ENCODE measurements at places on chromosomes 2 and 18.

GRCh38 chr18:6015364-6015763 is 120.0 kb upstream of the TMEM200C start:
- DNase-seq = no peak

DNA sequence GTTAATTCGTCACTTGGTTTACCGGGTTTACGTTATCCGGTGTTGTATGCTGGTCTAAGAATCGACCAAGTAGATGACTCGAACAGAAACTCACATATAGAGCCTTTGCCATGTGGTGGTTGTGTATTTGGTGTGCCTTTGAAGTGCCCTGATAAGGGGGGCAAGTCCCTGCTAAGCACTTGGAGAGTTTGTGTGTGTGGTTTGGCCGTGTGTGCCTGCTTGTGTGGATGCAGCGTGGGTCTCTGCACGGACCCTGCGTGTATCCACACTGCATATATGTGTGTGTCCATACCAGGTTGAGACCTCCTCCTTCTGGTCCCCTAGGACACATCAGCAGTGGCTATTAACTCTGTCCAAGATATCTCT is 2.4 kb upstream of the CELF4 start:
- DNase-seq = no peak

- no peak for DNase-seq
Observed at GRCh38 chr18:41444943-41445342, 510.1 kb upstream of the PIK3C3 start.

DNA sequence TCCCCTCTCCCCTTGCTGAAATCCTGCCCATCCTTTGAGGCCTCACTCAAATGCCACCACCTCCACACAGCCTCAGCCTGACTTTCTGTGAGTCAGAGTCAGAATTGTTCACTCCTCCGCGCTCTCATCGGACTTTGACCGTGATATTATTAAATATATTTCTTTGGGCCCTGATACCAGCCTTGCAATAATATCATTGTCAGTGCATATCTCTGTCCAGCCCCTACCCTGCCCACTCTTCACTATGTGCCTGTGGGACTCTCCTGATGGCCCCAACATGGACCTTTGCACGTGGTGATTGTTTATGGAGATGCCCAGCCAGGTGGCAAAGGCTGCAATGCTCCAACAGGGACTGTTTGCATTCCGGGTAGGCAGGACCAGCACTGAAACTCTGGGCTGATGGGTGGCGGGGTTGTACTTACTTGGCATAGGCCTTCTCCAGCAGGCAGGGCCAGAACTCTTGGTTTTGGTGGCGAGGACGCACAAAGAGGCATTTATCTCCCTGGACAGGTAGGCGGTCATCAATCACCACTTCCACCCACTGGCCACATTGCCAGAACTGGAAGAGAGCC is 37.3 kb downstream of the CAPN13 start:
- no peak for DNase-seq

DNA sequence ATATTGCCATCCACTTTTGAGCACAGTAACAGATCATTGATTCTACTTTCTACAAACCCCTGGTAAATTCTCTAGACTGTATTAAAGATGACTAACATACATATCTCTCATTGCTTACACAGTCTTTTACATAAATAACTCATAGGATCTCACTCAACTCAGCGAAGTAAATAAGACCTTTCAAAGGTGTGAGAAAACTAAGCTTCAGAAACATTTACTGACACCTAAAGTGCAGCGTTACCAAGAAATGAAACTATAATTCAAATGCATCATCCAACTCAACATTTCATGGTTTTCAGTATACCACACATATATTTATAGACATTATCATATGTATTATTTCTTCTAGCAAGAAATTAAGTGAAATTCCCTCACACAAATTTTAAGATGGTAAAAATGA is 189.8 kb downstream of the METTL4 start:
- DNase-seq = no peak

- DNase-seq = no peak
Observed at GRCh38 chr2:5736886-5737285, 44.7 kb downstream of the SOX11 start.

GRCh38 chr2:206311026-206311425 is 36.6 kb downstream of the ZDBF2 start:
- DNase-seq = no peak

DNA sequence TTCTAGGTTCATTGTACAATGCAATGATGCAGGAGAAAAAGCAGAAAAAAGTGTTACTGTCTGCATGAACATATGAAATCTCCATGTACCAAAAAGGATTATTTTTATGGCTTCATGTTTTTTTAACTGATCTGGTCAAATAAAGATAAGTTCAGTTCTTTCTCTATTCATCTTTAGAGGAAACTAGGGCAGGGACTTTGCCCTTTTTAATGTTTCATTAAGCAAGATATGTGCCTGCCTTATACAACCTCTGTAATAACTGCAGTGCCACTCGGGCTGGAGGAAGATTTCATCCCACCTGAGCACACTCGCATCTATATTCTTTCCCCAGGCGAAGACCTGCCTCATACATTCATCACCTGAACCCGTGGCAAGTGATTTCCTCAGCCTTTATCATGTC is 157.9 kb upstream of the DDX18 start:
- no peak for DNase-seq

GRCh38 chr2:233351423-233351822 is 2.9 kb upstream of the DGKD start:
- no peak for DNase-seq

- no peak for DNase-seq
Observed at GRCh38 chr2:23622966-23623675, 238.1 kb downstream of the KLHL29 start.

- no peak for DNase-seq
Observed at GRCh38 chr2:156852210-156852609, 405.3 kb upstream of the GALNT5 start.

DNA sequence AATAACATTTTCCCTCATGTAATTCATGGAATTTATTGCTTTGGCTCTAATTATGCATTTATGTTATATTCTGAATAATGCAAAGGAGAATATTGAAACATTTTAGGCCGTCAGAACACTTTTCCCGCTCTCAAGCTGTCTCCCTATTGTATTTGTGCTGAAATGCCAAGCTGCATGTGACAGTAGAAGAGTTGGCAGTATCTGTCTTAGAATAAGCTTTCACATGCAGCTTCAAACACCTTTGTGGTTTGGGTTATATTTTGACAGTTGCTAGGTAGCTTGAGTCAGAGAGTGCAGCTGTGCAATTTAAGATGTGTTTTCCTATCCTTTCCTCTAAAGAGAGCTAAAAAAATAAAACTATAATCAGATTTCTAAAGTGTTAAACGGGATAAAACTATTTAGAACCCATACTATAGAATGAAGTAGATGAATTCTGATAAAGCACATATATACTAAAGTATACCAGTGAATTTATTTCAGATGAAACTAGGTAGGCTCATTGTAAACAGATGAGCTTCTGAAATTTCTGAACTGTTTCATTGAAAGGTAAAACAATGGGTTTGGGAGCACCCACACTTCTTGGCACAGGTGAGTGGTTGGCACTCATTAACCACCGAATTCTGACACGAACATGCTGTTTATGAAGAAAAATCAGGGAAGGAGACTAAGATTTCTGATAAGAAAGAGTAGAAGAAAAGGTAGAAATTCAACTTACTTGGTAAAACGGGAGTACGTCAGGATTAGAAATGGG is 43.4 kb downstream of the PLCL1 start:
- DNase-seq = no peak

- no peak for DNase-seq
Observed at GRCh38 chr18:4573735-4574134, 118.6 kb upstream of the DLGAP1 start.

- no peak for DNase-seq
Observed at GRCh38 chr2:8981876-8982275, 21.6 kb downstream of the MBOAT2 start.

DNA sequence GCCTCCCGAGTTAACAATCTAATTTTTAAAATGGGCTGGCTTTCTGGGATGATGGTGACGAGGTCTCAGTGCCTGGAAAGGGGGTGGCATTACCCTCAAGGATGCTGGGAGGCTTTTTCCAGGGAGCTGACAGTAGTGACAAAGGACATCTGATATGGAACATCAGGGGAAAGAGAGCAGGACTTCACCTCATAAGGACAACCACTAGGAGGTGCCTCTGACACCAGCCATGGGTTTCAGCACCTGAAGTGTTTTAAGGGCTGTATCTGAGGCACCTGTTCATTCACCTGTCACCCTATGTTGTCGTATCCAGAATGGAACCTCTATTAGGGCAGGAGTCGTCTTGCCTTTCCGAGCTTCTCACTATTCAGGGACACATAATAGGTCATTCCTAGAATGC is 10.8 kb downstream of the IL36B start:
- no peak for DNase-seq

DNA sequence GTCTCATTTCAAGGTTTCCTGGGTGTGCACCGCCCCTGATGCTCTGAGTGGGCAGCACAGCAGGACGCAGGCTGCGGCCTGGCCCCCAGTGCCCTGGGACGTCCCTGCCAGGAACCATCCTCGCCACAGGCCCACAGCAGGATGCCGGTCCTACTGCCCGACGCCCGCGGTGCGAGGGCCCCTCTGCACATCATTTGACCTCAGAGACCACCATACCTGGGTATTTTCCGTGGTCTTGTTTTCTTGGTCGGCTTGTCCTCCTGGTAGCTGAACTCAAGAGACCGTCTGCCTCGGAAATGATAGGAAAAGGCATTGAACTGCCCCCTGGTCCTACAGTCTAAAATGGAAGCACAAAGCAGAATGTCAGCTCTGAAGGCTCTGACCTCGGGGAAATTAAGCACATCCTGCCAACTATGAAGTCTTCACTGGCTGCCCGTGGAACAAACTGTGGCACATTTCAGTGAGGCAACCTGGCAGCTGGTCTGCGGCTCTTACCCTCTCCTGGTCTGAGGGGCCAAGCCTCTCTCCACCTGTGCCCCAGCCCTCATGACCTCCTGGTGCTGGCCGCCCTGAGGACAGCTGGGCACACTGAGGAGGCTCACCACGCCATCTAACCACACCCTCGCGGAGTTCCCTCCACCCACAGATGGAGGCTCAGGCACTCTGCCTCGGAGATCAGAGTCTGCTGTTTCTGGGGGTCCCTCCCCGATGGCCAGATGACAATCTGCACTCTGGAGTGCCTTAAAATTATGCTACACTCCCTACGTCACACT is 105.0 kb downstream of the PXDN start:
- DNase-seq = no peak

DNA sequence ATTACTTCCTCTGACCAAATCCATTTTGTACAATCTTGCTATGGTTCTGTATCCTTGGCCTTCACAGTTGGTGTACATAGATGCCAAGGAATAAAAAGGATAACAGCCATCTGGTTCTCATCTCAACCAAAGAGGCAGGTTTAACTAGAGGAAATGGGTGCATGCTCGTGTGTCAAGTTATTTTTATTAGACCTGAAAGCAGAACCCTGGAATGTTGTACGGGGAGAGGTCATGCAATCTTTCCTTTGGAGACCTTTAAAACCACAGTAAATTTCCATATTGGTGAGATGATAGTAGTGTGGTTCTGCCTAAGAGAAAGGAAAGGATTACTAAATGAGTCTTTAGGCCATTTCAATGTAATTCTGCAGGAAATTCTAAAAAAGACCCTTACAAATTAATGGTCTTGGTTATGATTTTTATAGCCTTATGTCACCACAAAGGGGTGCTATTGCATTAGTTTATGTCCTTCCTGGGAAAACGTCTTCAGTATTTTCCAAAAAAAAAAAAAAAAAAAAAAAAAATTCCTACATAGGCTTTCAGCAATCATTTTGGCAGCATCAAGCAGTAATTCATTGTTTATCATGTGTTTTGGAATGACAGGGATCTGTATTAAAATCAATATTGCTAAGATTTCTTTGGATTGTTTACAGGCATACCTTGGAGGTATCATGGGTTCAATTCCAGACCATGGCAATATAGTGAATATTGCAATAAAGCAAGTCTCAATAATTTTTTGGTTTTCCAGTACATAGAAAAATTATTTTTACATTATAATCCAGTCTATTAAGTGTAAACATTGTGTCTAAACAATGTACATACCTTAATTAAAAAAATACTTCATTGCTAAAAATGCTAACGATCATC is 270.8 kb downstream of the NYAP2 start:
- DNase-seq = no peak

GRCh38 chr2:62178741-62179271 is 17.1 kb upstream of the B3GNT2 start:
- no peak for DNase-seq

DNA sequence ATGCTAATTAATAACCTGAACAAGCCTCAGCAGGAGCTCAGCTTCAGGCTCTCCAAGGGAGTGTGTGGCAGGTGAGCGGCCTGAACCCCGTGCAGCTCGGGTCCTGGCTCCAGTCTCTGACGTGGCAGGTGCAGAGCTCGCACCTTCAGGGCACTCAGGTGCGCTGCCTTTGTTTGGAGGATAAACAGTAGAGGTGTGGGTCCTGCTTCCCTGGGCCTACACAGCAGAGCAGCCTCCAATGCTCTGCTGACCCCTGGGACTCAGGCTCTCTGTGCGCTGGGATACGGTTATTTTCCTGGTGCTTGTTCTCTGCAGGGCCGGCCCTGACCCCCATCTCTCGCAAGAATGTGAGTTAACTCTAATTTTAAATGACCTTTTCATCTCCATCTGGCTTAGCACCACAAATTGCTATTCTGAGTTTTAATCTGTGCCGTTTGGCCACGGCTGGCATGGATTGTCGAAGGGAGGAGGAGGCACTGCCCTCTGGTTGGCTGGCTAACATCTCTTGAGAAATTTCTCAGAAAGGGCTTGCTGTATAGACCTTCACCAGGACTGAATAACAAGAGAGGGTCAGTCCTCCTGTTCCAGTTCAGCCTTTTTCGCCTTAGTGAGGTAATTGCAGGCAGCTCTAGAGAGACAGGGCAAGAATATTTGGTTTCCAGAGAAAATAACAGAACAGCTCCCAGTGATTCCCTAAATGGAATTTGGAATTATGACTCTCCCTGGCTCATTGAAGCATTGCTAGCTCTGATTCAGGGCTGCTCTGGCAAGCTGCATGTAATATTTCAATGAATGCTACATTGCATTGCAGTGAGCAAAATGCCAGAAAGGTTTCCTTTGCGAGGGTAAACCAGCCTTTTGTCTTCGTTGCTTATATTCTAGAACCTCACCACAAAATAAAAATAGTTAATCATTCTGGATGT is 161.8 kb downstream of the DCDC2C start:
- no peak for DNase-seq

DNA sequence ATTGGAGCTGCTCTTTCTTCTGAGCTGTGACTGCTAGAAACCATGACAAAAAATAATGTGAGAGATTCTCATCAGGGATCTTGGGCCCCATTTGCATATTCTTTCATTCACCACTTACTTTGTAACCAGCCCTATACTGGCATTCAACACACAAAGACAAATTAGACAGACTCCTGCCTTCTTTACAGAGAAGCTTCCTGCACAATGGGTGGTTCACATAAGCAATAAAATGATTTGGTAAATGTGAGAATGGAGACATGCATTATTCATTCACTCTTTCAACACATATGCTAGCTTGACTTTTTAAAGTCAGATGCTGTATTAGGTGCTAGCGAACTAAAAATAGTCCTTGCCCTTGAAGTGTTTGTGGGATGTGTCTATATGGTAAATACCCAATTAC is 174.4 kb downstream of the NCKAP5 start:
- DNase-seq = no peak

GRCh38 chr2:241975593-241976284 is 106.2 kb downstream of the RTP5 start:
- DNase-seq = no peak
